ENCODE measurements at places on chromosomes 7 and 10.

GRCh38 chr7:50751146-50751545, 31.6 kb downstream of the GRB10 start:
- DNase-seq = no peak

DNA sequence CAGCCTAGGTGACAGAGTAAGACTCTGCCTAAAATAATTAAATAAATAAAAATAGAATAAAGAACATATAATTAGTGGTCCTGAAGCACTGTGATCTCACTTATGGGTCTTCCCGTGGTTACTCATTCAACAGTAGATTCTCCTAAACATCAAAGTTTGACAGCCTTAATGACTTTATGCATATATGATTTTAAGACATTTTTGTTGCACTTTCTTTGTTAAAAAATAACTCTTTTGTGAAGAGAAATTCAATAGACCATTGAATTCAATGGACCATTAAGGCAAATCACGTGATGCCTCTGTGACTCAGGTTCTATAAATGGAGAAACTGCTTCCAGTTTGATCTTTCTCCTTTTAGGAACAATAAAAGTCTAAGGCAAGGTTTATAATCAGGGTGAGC, 59.6 kb downstream of the ATOH7 start:
- no peak for DNase-seq

DNA sequence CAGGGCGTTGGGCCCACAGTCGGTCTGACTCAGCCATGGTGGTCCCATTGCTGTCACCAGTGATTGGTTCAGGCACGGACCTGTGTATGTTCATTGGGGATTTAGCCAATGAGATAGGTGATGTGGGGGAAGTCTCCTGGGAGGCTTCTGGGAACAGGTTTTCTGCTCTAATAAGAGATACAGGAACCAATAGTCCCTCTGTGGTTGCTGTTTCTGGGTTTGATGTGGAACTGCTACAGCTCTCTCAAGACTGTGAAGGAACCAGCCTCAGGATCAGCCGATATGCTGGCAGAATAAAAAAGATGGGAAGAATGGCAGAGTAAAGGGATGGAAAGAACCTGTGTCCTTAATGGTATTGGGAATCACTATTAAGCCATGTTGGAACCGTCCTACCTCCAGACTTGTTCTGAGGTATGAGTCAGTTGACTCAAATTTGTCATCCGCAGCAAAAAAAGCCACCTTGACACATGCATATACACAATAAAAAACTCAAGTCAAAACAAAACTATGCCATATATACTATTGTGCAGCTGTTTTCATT, 70.6 kb downstream of the MCMBP start:
- DNase-seq = no peak

- DNase-seq = peak; percentile 95
These were observed 24.0 kb upstream of the EIF5AL1 start for GRCh38 chr10:79488336-79488735.

DNA sequence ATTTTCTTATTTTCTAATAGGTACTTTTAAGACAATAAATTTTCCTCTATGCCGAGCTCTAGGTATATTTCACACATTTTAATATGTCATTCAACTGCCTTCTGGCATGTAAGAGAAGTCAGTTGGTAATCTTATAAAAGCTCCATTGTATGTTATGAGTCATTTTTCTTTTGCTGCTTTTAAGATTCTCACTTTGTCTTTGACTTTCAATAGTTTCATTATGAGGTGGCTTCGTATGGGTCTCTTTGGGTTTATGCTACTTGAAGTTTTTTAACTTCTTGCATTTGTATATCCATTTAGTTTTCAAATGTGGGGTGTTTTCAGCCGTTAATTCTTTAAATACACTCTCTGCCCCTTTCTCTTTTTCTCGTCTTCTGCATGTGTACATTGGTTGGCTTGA, 80.5 kb downstream of the ABCA13 start:
- DNase-seq = peak; percentile 25

DNA sequence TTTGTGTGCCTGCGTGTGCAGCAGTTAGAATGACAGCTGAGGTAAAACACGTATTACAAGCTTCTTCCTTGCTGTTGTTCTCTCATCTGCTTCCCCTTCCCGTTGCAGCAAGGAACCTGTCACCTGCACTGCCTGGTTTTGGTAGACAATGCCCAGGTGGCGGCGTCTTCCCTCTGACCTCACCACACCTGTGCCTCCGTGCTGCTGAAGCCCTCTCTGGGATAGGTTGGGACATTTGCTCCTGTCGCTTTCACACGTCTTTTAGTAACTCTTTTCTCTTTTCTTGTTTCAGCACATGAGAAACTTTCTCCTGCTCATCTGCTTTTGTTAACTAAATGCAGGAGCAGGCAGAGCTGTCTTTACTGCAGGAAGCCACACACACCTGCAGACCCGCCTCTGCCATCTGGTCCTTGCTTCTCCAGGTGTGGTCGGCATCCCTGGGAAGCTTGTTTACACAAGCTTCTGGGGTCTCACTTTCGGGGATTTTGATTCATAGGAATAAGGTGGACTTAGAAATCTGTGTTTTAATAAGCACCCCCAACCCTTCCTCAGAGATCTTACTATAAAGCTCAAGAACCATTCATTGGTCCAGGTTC, 60.7 kb upstream of the EXOC6 start:
- no peak for DNase-seq

DNA sequence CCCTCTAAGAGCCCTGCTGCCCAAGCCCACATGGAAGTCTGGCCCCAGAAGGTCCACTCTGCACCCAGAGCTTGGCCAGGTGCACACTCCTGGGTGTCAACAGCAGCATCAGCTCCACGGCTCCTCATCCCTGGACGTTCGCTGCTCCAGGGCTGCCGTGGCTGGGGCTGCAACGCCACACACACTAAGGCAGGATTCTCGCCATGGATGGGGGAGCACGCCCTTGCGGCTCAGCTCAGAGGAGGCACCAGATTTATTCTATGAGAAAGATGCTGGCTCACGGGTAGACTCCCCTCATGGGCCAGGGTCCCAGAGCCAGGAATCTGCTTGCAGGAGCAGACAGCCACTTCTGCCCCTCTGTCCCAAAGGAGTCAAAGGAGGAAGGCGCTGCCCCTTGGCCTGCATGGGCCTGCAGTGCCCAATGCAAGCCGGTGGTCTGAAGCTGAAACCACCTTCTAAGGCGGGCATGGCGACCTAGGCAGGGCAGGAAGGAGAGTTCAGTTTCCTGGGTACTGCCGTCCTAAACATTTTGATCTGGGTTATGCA, 42.1 kb downstream of the CFAP46 start:
- no peak for DNase-seq

- DNase-seq = peak; percentile 56
These were observed 50.1 kb upstream of the ADRB1 start for GRCh38 chr10:113993489-113993991.

DNA sequence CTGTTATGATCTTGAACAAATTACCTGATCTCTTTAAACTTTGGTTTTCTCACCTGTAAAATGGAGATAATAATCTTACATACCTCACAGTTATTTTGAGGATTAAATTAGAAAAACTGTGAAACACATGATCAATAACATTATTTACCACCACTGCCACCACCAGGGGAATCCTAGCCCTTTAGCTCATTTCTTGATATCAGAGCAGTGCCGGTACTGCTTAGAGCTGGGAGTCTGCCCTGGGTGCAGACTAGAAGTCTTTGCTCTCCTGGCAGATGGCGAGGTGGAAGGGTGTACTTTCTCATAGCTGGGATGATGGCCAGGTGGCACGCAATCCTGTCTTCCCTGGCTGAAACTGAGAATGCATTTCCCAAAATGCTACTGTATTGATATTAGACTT, 12.7 kb upstream of the EFCAB10 start:
- DNase-seq = peak; percentile 12

GRCh38 chr7:115851291-115851690, 179.3 kb downstream of the TFEC start:
- peak; percentile 83 for DNase-seq

DNA sequence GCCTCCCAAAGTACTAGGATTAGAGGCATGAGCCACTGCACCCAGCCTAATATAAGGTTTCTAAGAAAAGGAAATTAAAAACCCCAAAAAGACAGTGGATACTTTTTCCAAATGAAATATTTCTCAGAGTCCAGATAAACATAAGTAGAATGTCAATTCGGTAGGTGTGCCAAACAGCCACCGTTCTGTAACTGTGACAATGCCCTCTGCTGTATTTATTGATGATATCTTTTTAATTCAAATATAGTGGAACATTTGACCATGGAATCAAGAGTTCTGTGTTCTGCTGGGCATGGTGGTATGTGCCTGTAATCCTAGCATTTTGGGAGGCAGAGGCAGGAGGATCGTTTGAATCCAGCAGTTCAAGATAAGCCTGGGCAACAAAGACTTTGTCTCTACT, 28.8 kb upstream of the ZRANB1 start:
- no peak for DNase-seq

- DNase-seq = no peak
These were observed 1.2 kb downstream of the SLC18A3 start for GRCh38 chr10:49611166-49611815.

GRCh38 chr7:151059367-151060112, at the start of gene SLC4A2:
Gene SLC4A2, plus strand, starts transcription at chr7:151059589. Its CDS starts 2,399 bp downstream, at chr7:151061988.
- peak; percentile 56 for DNase-seq

DNA sequence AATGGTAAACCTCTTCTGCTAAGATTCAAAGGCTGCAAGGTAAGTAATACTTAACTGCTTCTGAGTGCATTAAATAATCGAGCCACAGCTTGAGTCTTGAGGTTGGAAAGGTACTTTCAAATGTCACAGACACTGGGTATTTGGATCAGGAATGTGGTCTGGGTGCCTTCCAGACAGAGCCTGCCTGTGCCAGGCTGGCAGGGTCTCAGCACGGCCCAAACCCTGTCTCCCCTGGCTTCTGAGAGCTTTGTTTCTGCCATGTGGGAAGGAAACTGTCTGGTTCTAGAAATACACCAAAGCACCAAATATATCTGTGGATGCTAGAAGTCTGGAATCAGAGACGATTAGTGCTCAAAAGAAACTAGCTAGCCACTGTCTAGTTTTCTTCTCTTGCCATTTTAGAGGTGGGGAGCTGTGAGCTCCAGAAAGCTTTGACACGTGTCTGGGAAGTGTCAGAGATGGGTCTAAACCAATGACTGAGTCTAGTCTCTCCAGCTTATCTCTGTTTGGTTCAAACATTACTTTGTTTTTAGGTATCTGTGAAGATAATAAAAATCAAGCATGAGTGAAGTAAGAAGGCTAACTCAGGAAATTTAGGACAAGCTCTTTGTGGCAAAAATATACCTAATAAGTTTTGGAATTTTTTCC, 162.8 kb downstream of the CYP26A1 start:
- no peak for DNase-seq

- DNase-seq = no peak
These were observed 1.2 kb downstream of the HSPA14 start for GRCh38 chr10:14839305-14839695.

DNA sequence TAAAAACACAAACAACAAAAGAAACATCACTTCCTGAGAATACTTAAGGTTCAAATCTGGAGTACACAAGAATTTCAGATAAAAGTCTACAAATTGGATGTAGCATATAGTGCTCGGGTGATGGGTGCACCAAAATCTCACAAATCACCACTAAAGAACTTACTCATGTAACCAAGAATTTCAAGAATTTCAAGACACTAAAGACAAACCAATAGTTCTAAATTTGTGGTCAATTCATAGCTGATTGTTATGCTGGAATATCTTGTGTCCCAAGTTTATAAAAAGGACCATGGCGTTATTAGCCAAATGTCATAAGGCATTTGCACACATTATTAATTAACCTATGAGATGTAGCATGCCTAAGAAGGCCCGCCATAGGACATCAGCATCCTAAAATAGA, 1204.1 kb upstream of the AUTS2 start:
- DNase-seq = no peak

GRCh38 chr10:132412316-132413192, 15.6 kb downstream of the PWWP2B start:
- DNase-seq = no peak

GRCh38 chr7:29458933-29459332, 104.7 kb upstream of the PRR15 start:
- DNase-seq = no peak

DNA sequence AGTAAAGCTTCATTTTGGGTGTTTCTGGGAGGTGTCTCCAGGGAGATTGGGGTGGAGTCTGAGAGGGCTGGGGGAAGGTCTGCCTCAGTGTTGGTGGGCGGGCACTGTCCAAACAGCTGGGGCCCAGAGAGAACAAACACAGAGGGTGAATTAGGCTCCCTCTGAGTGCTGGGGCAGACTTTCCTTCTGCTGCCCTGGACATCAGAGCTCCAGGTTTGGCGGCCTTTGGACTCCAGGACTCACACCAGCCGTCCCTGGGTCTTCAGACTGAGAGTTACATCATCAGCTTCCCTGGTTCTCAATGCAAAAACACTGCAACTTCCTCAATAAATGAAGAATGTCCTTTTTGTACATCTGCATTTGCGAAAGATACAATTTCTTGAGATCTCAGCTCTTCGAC, 427.4 kb downstream of the PTPRN2 start:
- no peak for DNase-seq

GRCh38 chr10:123301077-123301857, 147.1 kb downstream of the BUB3 start:
- peak; percentile 76 for DNase-seq

DNA sequence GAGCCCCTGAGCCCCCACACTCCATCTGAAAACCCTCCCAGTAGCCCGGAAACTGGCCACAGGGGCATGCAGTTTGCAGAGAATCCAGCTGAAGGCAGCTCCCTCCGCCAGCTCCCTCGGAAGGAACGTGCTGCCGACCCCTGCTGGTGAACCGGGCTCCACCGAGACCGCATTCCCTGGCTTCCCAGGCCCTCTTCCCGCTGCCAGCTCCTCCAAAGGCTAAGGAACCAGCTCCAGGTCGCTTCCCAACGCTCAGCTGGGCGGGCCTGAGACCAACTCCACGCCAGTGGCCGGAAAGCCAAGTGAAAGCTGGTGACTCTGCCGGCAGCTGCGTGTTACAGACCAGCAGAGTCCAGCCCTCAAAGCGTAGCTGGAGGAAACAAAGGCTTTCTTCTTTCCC, 35.8 kb downstream of the GPER1 start:
- peak; percentile 95 for DNase-seq

DNA sequence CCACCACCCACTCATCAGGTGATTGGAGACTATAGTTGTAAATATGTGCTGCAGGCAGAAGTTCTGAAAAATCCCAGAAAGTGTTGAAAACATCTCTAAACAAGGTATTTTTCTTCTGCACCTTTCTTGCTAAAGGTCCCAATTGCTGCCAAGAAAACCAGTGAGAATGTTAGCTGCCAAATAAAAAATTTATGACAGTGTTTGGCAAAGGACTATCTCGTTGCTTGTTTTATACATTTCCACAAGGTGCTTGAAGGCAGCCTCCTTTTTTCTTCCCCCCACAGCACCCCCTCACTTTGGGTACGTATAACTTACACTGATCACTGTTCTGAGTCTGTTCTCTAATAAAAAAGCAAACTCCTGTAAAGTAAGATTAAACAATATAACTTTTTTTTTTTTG, 158.6 kb upstream of the TCF7L2 start:
- DNase-seq = no peak
